Thyroid gland (tissue), 4 donors: ENCODE measurements at places on chromosomes 2 and 18. TPM values are rescaled to one million over a fixed set of nuclear protein-coding genes. Genes with fewer than 3 reads are reported as not detected.

DNA sequence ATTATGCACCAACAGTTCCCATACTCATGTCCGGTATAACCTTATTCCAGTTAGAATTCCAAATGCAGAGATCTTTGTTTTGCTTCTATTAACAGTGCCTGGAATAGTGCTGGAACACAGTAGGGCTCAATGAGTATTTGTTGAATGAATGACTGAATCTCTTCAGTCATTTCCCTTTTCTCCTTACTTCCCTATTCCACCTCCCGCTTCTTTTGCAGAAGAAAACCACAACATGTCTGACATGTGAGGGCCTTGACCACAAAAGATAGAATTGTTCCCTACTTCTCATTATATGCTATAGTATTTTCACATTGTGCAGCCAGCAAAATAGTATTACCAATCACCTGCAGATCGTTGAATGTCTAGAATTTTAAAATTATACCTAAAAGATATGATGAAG is 19.5 kb upstream of the HNRNPLL start:
- no peak for DNase-seq
- H3K4me1 ChIP-seq = peaks cover 19% of the 10 kb centered on the region
- no peak overlapping the region for H3K4me3 ChIP-seq
- no peaks in the 10 kb centered on the region for H3K36me3 ChIP-seq
- H3K27me3 ChIP-seq = no peaks in the 10 kb centered on the region

DNA sequence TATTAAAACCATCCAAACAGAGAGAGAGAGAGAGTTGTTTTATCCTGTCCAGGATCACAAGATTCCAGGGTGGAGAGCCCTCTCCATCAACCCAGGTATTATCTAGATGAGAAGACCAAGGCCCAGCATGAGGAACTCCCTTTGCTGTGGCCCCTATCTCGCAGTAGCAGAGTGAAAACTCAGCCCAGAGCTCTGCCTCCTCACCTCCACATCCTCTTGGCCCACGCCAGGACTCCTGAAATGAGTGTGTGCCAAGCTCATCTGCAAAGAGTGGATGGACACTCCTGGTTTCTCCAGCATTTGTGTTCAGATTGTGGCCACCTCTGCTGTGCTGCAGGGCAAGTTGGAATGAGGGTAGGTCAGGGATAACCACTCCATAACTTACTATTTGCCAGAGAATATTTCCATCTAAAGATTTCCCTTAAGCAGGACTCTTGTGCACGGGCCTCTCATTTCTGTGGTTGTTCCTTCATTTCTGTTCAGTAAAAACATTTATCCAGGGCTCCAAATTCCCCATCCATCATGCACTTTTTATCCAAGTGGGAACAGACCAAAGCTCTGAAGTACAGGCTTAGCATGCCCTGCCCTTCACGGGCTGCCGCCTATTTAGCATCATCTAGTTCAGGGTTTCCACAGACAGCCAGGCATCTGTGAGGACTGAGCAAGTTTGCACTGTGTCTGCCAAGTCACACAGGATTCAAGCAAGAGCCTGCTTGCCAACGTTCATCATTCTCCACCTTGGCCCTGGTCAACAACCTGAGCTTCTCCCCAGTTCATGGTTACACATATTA is 583.2 kb upstream of the ID2 start:
- no peaks in the 10 kb centered on the region for H3K36me3 ChIP-seq
- H3K4me1 ChIP-seq = peaks cover 13% of the 10 kb centered on the region
- H3K27ac ChIP-seq = no peak overlapping the region
- H3K4me3 ChIP-seq = no peak overlapping the region

DNA sequence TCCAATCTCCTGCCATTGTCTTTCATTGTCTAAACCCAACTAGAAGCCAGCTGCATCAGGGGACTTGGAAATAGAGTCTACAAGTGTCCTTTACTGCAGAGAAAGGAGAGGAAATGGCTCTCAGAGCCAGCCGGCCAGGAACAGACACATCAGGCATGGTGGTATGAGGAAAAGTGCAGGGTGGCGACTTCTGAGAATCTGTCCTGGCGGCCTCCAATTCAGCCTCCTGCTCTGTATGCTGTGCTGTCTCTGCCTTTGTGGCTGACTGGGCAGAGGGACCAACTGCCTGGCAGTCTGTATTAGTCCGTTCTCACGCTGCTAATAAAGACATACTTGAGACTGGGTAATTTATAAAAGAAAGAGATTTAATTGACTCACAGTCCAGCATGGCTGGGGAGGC is 36.8 kb upstream of the AQP4 start:
- no peak overlapping the region for H3K27ac ChIP-seq
- H3K27me3 ChIP-seq = no peaks in the 10 kb centered on the region
- H3K4me3 ChIP-seq = no peak overlapping the region
- no peaks in the 10 kb centered on the region for H3K36me3 ChIP-seq

GRCh38 chr2:25088817-25089516 is 47.1 kb downstream of the EFR3B start:
- peak overlapping the region; percentile 72 for H3K27ac ChIP-seq
- no peaks in the 10 kb centered on the region for H3K27me3 ChIP-seq
- H3K4me3 ChIP-seq = no peak overlapping the region
- DNase-seq = peak; percentile 20

DNA sequence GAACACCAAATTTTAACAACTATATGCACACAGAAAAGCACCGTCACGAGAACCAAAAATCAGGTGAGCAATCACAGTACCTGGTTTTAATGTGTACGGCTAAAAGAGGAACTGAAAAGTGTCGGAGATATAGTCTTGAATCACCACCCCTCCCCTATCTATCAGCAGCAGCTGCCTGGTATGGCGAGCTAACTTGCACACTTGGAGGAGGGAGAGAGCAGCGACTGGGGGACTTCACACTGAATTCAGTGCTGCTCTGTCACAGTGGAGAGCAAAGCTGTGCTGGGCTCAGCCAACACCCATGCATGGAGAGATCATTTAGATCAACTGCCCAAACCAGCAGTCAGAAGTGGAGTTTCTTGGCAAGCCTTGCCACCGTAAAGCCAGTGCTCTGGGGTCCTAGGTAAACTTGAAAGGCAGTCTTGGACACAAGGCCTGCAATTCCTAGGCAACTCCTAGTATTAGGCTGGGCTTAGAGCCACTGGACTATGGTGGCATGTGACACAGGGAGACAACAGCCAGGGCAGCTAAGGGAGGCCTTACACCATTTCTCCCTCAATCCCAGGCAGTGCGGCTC is 89.2 kb upstream of the CD226 start:
- peak; percentile 72 for DNase-seq
- H3K27me3 ChIP-seq = no peaks in the 10 kb centered on the region
- H3K27ac ChIP-seq = no peak overlapping the region
- no peak overlapping the region for H3K4me3 ChIP-seq

- H3K27me3 ChIP-seq = no peaks in the 10 kb centered on the region
- no peak for DNase-seq
- no peaks in the 10 kb centered on the region for H3K4me1 ChIP-seq
- H3K4me3 ChIP-seq = no peak overlapping the region
These were observed 43.3 kb downstream of the WDPCP start for GRCh38 chr2:63545023-63545422.

GRCh38 chr2:118823633-118824032 is 23.8 kb downstream of the EN1 start:
- H3K27ac ChIP-seq = no peak overlapping the region
- H3K36me3 ChIP-seq = no peaks in the 10 kb centered on the region
- DNase-seq = no peak
- no peak overlapping the region for H3K4me3 ChIP-seq
- H3K4me1 ChIP-seq = no peaks in the 10 kb centered on the region
- H3K27me3 ChIP-seq = no peaks in the 10 kb centered on the region

DNA sequence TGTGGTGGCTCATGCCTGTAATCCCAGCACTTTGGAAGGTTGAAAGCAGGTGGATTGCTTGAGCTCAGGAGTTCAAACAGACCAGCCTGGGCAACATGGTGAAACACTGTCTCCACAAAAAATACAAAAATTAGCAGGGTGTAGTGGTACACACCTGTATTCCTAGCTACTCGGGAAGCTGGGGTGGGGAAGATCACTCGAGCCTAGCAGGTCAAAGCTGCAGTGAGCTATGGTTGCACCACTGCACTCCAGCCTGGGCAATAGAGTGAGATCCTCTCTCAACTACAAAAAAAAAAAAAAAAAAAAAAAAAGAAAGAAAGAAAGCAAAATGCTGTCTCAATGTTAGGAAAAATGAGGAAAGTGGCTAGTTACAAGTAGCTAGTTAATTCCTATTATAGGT is 56.8 kb downstream of the TRIP12 start:
- H3K36me3 ChIP-seq = no peaks in the 10 kb centered on the region
- H3K27me3 ChIP-seq = no peaks in the 10 kb centered on the region

DNA sequence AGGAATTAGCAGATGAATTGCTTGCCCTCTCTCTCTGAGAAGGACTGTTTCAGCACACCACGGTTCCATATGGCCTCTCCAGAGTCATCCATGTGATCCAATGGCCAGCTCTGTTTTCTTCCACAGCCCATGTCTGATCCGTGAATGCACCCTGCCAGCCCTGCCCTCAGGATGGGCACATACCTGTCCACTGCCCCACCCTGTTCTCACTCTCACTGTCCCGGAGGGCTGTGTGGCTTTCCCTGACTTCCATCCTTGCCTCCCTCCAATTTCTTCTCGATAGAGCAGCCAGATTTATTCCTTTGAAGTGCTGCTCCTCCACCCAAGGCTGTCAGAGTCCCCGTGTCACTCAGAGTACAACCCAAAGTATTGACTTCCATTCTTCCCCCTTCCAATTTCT is 343.1 kb downstream of the TGIF1 start:
- no peaks in the 10 kb centered on the region for H3K36me3 ChIP-seq
- no peak overlapping the region for H3K4me3 ChIP-seq
- H3K27ac ChIP-seq = no peak overlapping the region
- no peak for DNase-seq

- H3K4me1 ChIP-seq = no peaks in the 10 kb centered on the region
- DNase-seq = no peak
- no peaks in the 10 kb centered on the region for H3K27me3 ChIP-seq
- no peak overlapping the region for H3K4me3 ChIP-seq
- no peak overlapping the region for H3K27ac ChIP-seq
These were observed 17.4 kb upstream of the STEAP3 start for GRCh38 chr2:119206201-119206600.

GRCh38 chr2:153408710-153409385 is 69.7 kb downstream of the RPRM start:
- no peak for DNase-seq
- H3K27ac ChIP-seq = no peak overlapping the region
- no peaks in the 10 kb centered on the region for H3K27me3 ChIP-seq

DNA sequence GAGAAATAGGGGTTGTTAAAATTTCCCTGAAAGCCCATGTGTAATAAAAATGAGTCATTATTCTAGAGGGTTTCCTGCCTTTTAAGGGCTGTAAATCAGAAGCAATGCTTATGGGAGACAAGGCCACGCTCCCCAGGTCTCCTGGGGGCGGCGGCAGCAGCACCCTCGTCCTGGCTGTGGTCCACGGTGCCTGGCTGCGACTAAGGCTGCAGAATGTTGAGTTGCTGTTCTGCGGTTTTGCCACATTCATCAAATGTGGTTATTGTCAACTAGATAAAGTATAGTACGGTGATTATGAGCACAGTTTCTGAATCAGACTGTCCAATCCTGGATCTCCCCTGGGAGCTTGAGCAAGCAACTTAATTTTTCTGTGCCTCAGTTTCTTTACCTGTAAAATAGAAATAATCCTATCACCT is 11.9 kb upstream of the AGFG1 start:
- no peak overlapping the region for H3K27ac ChIP-seq
- no peak overlapping the region for H3K4me3 ChIP-seq

GRCh38 chr18:61869636-61870035 is 23.2 kb downstream of the RNF152 start:
- H3K27ac ChIP-seq = no peak overlapping the region
- no peaks in the 10 kb centered on the region for H3K36me3 ChIP-seq
- no peaks in the 10 kb centered on the region for H3K27me3 ChIP-seq
- no peaks in the 10 kb centered on the region for H3K4me1 ChIP-seq
- no peak for DNase-seq

DNA sequence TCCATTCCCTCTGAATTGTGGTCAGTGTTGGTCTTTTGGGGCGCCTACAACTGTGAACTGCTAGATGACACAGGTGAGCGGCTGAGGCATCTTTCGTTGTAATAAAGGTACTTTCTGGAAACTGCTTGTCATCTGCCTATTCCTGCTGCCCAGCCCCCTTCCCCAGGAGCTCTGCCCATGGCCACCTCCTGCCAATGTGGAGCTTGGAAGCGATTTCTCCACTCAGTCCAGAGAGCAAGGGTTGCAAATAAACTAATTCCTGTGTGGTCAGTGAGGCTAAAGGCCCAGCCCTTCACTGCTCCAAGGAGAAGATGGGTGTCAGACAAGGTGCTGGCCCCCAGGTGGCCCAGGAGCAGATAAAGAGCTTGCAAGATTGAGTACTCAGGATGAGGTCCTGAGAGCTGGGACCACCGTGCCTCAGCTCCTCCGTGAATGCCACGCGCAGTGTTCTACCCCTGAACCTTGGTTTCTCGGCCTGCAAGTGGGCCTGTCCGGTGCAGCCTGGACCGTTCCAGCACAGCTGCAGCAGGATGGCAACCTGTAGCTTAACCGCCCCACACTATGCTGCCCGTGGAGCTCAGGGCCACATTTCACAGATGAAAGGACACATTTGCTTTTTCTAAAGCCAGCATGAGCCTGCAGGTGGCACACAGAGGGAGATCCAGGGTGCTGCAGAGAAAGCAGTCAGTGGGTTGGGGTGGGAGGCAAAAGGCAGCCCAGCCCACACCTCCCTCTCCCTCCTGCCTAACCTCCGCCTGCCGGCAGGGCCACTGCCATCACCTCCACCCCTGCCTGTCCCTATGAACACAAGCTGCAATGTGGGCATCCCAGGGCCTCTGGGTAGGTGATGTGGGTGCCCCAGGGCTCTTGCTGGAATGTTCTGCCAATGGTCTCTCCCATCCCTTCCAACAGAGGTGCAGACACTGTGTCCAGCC is 78.7 kb upstream of the OTOF start:
- H3K27ac ChIP-seq = no peak overlapping the region
- H3K36me3 ChIP-seq = no peaks in the 10 kb centered on the region
- H3K27me3 ChIP-seq = no peaks in the 10 kb centered on the region
- no peaks in the 10 kb centered on the region for H3K4me1 ChIP-seq
- DNase-seq = no peak

GRCh38 chr2:88199912-88200682 is 30.0 kb downstream of the THNSL2 start:
- H3K36me3 ChIP-seq = no peaks in the 10 kb centered on the region
- H3K27ac ChIP-seq = no peak overlapping the region

DNA sequence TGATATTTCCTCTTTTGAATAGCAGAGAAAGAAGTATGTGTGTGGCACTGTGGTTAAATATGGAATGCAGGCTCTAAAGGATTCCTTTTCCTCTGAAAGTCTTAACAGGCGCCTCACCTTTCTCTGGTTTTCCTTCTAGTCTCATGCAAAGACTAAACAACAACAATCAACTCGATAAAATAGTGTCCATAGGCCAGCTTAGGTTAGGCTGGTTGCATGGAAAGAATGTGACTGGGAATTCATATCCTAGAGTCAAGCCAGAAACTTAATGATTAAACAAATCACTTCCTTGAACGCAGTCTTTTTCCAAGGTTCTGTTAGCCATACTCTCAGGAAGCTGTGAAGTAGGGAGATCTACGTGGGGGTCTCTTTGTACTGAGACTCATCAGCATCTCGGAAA is 800.8 kb upstream of the ID2 start:
- no peak overlapping the region for H3K27ac ChIP-seq
- no peak overlapping the region for H3K4me3 ChIP-seq
- no peaks in the 10 kb centered on the region for H3K36me3 ChIP-seq

Gene CCL20
- not detected for total RNA-seq

Gene IKZF2
- total RNA-seq = 47.2 TPM

Gene SLC38A11
- total RNA-seq = not detected

Gene DSG3
- not detected for total RNA-seq

Gene USP37
- 13.4 TPM for total RNA-seq

Gene KIF1A
- 1.7 TPM for total RNA-seq

Gene GPN1
- 25.3 TPM for total RNA-seq

Gene LCT
- 0.24 TPM for total RNA-seq

Gene PIEZO2
- total RNA-seq = 6.4 TPM
